RPMI7951 (cell line): ENCODE measurements at places on chromosomes 4 and X.

GRCh38 chr4:91359041-91360031 is 944.4 kb upstream of the GRID2 start:
- no peak for DNase-seq

DNA sequence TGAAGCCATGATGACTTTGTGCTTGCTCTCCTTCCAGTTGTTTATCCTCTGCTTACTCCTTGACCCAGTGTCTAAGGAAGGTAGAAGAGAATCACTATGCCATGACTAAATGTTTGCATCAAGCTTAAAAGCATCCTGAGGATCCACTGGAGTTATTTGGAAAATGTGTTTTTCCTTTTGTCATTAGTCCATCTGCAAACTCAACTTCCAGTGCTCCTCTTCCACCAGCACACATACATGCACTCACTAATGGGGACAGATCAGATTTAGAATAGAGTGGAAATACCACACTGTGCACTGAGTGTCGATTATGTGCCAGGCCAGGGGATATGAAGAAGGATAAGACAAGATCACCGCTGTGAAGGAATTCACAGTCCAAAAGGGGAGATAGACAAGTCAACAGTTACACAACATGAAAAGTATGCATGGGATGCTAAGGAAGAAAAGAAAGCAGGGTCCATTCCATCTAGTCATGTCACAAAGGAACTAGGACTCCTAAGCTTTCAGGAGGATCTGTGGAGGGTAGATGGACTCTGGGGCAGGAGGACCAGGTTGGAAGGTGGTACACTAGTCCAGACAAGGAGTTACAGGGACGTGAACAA is 1.9 kb downstream of the OCIAD2 start:
- no peak for DNase-seq

GRCh38 chr4:26151615-26152014 is 169.2 kb upstream of the RBPJ start:
- DNase-seq = no peak

- DNase-seq = peak; percentile 59
These were observed 3.1 kb downstream of the SRPX2 start for GRCh38 chrX:100647095-100647494.

- no peak for DNase-seq
These were observed 830.9 kb downstream of the TECRL start for GRCh38 chr4:63578383-63578782.

- DNase-seq = no peak
These were observed 49.5 kb upstream of the IBSP start for GRCh38 chr4:87749883-87750282.

DNA sequence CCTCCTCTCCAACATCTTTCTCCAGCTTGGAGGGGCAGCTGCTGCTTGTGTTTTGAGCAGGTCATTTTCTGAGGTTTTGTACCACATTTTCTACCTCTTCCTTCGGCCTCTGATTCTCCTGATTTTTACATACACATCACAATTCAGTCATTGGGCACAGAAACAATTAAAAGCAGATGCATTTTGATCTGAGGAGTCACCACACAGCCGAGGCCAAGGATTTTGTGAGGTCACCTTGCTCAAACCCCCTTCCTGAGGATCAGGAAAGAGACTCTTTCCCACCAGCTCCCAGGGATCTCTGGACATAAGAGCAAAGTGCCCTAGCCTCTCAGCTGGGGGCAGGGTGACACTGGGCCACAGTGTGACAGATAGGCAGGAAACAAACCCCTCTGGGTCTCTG is 5.4 kb upstream of the FATE1 start:
- no peak for DNase-seq

GRCh38 chrX:54745676-54746075 is 52.4 kb downstream of the ITIH6 start:
- no peak for DNase-seq

GRCh38 chrX:36019125-36019524 is 99.6 kb downstream of the CFAP47 start:
- DNase-seq = no peak

DNA sequence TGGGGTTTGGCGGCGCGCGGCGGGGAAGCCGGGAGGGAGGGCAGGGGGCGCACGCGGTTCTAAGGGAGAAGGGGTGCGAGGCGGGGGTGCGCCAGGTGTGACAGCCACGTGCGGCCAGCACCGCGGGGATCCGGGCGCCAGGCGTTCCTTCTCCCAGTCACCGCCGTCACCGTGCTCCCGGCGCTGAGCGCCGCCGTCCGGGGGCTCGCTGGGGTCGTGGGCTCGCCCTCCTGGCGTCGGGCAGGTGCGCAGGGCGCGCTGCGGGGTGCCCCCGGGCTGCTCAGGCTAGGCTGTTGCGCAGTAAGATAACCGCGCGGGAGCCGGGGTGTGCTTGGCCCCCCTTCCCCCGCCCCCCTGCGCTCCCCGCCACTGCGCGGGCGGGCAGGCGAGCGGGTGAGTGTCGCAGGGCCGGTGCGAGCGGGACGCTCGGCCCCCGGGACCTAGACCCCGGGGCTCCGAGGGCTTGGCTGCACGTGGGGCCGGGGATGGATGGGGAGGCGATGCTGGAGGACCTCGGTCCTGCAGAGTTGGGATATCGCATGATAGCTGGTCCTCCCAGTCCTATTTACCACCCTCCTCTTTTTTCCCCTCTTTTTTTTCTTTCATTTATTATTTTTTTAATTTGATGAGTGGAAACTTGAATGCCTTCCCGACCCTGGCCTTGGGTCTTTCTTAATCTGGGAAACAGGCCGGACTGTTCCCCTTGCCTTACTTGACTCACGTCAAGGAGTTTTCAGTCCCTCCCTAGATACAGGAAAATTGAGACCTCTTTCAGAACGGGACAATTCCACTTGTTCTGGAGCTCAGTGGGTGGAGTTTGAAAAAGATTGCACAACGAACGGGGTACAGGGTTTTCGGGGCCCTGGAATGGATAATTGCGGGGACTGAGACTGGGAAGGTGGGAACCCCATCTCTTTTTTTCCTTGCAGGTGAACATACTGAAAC is 797 bp downstream of the TXLNG start:
- no peak for DNase-seq

- DNase-seq = no peak
These were observed 285.2 kb upstream of the GATB start for GRCh38 chr4:152045807-152046571.

DNA sequence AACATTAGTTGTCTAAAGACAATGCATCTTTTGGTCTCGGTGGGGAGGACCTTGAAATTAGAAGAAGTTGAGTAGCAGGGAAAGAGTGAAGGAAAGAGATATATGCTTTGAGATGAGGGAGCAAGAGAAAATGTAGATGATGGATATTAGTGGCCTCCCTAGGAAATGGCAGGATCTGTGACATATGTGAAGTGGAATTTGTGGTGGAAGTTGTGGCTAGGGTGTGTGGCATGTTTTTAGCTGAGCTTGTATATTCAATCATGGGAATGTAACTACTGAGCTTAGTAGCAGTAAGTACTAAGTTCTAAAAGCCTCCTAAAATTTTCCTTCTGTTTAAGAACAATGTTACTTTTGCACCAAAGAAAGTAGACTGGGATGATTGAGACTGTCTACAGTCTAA is 382.8 kb upstream of the CTSO start:
- DNase-seq = peak; percentile 60

GRCh38 chr4:138736362-138736761 is 279.2 kb upstream of the NOCT start:
- peak; percentile 2 for DNase-seq

DNA sequence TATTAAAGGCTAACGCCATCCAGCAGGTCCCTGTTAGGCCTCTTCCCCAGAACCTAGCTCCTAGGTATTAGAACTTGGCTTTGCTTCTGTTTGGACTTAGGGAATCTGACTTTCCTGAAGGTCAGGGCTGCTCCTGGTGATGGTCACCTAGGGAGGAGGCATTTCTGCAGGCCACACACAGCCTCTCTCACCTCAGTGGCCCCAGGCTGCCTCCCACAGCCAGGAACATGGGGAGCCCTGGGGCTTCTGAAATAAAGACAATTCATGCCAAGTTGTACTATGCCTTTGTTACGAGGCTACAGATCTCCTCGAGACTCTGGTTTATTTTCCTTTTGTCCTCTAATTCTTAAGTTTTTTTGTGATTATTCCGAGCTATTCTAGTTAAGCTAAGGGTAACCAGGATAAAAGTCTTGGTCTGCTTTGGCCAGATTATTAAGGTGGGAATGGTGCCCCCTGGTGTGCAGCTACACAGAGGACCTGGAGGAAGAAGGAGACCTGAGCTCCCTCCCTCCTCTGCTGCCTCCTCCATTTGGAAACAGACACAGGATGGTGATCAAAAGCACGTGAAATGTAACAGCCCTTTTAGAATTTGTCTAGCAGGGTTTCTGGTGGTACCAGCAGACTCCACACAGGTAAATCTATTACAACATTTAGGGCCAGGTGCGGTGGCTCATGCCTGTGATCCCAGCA is 131.0 kb downstream of the DCLK2 start:
- peak; percentile 59 for DNase-seq

DNA sequence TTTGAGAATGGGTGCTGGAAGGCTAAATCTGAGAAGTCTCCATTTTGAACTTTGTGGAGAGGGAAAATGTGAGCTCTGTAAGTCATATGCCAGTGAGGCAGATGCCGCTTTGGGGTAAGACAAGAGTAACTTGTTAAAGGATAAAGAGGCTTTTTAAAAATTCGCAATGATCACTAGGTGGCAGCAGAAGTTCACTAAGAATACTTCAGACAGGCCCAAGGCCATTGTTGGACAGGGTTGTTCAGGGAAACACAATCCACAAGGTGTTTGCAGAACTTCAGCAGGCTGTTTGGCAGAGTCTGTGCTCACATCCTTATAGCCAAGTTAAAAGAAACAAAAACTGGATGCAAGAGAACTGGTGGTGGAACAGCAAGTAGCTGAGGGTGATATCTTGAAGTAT is 13.7 kb upstream of the PIGA start:
- DNase-seq = peak; percentile 55

GRCh38 chr4:73421708-73422457 is 14.1 kb upstream of the AFP start:
- no peak for DNase-seq

DNA sequence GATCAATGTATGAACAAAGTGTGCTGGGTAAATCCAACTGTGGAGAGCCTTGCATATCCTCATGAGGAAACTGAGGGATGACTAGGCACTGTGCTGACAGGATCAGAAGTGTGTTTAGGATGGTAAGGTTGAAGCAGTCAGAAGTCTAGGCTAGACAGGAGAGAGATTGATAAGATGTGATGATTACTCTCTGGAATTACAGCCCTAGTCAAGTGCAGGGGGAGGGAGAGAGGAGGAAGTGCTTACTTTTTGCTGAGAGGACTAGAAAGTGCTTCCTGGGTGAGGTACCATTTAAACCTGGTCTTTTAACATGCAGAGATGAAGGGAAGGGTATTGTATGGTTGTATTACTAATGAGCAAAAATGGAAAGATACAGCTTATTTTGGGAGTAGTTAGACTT is 23.7 kb downstream of the FHIP1A start:
- DNase-seq = no peak

DNA sequence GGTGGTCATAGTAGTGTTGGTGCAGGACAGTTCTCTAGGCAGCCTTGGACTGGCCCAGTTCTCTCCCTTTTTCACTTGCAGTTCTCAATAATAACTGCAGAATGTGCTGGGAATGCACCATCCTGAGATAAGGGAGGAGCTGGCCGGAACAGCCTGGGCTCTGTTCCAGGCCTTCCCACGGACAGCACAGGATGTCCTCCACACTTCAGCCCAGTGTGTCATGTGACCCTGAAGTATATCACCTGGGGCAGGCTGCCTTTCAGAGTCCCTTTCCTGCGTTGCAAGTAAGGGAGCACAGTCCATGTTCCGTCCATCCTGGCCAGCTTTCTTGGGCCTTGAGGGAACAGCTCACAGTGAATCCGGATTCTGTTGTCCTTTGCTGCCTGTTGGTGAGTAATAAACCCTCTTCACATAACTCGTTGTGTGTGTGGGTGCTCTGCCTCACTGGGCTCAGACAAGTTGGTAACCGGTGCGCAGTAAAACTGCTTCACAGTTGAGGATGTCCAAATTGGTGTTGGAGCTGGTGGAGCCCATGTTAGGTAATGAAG is 32.3 kb upstream of the BBS12 start:
- DNase-seq = peak; percentile 10

- no peak for DNase-seq
These were observed 22.2 kb downstream of the TRIM61 start for GRCh38 chr4:164955107-164955805.

DNA sequence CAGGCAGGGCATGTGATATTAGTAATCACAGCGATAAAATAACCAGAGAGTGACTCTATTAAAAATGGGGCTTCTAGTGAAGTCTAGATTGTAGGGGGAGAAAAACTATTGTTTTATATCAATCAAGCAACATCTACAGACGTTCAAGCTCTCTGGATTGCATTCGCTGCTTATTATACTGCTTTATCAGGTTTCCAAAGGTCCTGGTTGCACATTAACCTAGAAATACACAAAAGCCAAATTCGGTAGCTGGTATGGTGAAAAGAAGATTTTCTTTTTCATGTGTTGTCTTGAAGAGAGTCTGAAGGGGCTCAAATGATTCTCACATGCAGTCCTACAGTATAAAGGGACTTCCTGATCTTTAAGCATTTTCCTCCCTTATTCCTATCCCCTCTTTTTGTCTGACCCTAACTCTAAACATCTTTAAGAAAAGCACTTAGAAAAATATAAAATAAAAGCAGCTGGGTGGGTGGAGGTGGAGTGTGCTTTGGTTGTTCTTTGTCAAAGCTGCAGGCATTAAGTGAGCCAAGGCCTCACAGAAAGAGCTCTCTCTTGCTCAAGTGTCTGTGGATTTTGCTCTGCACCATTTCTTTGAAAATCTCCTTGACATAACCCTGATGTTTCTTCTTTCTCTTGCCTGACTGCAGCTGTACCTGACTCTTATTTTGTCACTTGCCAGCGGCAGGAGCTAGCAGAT is 46.1 kb downstream of the MID1IP1 start:
- DNase-seq = no peak

GRCh38 chrX:69238114-69238886 is 73.0 kb upstream of the PJA1 start:
- peak; percentile 74 for DNase-seq

GRCh38 chr4:20724915-20725314 is 24.7 kb downstream of the PACRGL start:
- DNase-seq = no peak

GRCh38 chrX:105753411-105753810 is 68.9 kb upstream of the NRK start:
- DNase-seq = no peak

DNA sequence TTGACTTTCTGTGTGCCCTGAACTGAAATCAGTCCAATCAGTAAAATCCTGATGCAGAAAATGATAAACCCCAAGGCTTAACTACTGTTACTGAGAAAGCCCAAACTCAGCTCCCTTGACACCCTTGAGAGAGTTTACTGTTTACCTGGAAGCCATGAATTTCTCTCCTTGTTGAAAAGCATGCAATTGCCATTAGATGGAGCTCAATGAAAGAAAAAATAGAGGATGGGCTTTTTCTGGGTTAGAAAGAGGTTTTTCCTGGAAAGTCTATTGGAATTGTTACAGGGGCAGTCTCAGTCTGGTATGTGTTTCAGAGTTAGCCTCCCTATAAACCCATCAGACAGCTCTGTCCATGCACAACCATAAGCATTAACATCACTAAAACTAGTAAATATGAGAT is 66.4 kb upstream of the C4orf54 start:
- DNase-seq = peak; percentile 11

DNA sequence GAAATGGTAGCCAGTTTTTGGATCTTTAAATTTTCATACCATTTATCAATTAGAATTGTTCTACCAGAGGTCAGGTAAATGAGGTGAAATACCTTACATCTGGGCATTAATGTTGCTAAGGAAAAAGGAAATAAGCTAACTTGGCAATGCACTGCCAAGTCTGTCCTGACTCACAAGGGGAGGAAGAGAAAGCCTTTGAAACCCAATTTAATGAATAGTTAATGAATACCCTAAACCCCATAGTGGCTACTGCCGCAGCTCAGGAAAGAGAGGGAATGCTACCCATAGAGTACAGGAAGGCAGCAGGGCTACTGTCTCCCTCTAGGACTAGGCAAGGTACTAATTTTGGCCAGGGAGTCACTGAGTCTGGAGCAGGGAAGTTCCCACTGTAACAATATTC is 16.8 kb upstream of the DHX15 start:
- no peak for DNase-seq
